ENCODE measurements at places on chromosomes 3 and 15. TPM values are rescaled to one million over a fixed set of nuclear protein-coding genes. Genes with fewer than 3 reads are reported as not detected.

- no peak for DNase-seq
Observed at GRCh38 chr15:42734076-42734672, 2.8 kb downstream of the CDAN1 start.

ANKRD34C gene
- total RNA-seq, result not detected

- peak; percentile 14 for DNase-seq
Observed at GRCh38 chr15:80804970-80805495, 25.9 kb downstream of the CEMIP start.

DNA sequence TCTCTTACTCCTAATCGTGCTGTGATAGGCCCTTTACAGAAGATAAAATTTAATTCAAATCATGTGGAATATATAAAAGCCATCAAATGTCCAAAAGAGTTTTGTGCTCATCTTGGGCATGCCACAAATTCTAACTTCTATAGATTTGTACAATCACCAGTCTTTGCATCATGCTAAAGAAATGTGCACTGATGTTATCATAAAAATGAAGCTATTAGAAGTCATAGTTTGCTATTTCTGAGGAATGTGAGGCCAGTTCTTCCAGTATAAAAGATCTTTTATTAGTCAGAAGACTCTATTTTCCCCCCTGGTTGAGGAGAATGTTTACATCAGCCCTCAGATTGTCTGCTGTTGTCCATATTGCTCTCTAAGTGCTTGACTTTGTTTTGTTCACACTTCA is 2.1 kb upstream of the ANXA2 start:
- no peak for DNase-seq

DNA sequence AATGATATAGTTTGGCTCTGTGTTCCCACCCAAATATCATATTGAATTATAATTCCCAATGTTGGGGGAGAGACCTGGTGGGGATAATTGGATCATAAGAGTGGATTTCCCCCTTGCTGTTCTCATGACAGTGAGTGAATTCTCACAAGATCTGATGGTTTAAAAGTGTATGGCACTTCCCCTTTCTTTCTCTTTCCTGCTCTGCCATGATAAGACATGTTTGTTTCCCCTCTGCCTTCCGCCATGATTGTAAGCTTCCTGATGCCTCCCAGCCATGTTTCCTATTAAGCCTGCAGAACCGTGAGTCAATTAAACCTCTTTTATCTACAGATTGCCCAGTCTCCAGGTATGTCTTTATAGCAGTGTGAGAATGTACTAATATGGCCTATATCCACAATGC is 126.7 kb upstream of the GMNC start:
- no peak for DNase-seq

PTX3 gene
- 23.7 TPM for total RNA-seq

GRCh38 chr3:98482717-98483482 is 14.6 kb upstream of the OR5K2 start:
- DNase-seq, result no peak

- DNase-seq, result no peak
Observed at GRCh38 chr15:64667736-64668161, 107.6 kb downstream of the RBPMS2 start.

GPR149 gene
- 0.44 TPM for total RNA-seq

OR5K2 gene
- total RNA-seq, result not detected

DNA sequence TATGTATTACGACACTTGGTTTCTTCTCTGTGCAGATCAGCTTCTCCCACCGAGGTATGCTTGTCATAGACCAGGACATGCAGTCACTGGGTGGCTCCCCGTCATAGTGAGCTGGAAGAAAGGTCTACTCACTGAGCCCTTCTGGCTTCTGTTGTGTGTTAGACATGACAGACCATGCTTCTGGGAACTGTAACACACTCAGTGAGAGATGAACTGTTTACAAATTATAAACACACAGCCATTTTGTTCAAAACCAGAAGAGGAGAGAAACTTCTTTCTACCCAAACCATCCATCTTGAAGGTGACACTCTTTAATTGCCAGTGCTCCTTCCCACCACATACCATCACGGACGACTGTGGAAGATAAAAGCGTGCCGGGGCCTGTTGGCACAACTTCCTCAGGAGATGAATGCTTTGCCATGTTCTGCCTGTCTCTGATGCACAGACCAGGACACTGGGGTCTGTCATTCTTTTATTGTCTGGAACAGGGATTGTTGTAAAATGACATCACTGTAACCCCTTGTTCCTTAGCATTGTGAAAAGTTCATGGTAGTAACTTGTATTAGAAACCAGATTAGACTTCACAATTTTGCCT is 214.3 kb downstream of the MCTP2 start:
- peak; percentile 7 for DNase-seq

- DNase-seq, result no peak
Observed at GRCh38 chr3:74591946-74592345, 22.5 kb downstream of the CNTN3 start.

PLSCR2 gene
- total RNA-seq, result not detected

STXBP5L gene
- 0.24 TPM for total RNA-seq

DNA sequence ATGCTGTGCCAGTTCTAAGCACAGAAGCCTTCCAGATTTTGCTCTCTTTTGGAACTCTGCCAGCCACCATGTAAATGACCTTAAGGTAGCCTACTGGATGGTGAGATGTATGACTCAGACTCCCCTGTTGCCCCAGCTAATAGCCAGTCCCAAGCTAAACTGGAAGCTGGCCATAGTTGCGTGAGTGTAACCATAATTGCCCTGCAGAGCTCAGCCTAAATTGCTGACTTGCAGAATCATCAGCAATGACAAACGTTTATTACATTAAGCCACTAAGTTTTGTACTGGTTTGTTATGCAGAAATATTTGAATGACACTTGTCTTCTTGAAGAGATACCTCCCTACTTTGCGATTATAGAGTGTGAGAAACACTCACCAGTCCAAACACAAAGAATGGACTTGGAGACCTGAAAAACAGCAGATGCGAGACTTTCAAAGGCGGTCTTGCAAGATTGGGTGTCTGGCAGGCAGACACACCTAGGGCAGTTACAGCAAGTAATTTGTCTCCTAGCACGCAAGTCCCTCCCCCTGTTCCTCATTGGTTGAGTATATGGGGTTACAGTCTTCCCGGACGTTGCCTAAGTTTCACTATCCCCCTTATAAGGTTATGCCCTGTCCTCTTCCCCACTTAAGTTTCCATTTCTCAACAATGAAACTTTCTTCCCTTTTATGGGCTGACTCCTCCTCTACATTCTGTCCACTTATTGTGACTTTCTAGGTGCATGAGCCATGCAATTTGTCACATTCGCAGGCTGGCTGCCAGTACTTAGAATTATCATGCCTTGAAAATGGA is 83.6 kb upstream of the XCR1 start:
- peak; percentile 51 for DNase-seq

DNA sequence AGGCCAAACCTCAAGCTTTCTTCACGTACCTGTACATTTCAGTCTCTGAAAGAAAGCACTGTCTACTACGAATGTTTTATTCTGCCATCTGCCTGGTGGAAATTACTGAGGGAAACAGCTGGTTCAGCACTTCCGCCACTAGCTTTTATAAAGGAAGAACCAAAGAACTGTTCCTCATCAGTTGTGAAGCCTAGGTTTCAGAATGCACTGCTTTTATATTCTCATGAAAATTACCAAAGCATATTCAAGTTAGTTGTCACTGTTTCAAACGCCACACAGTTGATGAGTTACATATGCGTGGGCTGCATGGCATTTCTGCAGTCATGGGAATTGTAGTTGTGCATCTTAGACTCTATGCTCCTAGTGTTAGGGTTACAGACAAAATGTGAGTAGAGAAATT is 21.5 kb upstream of the ZBTB38 start:
- no peak for DNase-seq

DNA sequence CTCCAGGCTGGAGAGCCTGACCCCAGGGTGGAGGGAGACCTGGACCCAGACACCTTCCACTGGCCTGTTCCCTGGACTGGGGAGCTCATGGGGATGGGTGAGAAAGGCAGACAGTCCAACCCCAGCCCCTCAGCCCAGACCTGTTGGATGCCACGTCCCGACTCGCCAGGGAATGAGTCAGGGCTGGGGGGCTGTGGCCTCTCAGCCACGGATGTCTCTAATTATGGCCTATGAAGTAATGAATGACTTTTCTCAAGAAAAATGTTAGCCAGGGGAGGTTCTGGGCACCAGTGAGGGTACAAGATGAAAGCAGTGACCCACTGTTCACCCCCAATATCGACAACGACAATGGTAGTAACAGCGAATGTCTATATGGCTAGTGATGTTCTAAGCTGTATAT is 107.0 kb upstream of the RPL32 start:
- DNase-seq, result no peak

FAIM gene
- total RNA-seq, result 25.4 TPM
